ENCODE measurements at places on chromosomes 3 and 15.

DNA sequence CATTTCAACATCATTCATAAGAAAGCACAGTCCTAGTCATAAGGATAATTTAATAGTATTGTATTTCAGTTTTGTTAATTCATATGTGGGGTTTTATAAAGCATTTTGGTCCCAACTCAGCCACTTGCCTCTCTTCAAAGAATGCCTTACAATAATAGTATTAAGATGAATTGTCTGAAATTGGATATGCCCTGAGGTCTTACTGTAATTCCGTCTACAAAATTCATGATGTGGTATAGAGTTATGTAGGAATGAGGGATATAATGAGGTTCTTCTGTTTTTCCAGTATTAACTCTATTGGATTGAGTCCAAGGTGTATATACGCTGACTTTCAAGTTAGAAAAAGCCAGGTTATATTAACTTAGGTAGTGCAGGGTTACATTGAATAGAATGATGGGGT, 177.0 kb downstream of the GOLIM4 start:
- no peak for DNase-seq

- no peak for DNase-seq
Observed at GRCh38 chr3:35120026-35120425, 519.3 kb upstream of the ARPP21 start.

- DNase-seq: no peak
Observed at GRCh38 chr3:124774327-124774718, 44.1 kb downstream of the UMPS start.

- DNase-seq: no peak
Observed at GRCh38 chr3:153001210-153002078, 160.6 kb upstream of the RAP2B start.

GRCh38 chr15:38153781-38154180, 98.9 kb upstream of the SPRED1 start:
- DNase-seq: no peak

GRCh38 chr3:197511853-197512635, 43.7 kb downstream of the BDH1 start:
- no peak for DNase-seq

DNA sequence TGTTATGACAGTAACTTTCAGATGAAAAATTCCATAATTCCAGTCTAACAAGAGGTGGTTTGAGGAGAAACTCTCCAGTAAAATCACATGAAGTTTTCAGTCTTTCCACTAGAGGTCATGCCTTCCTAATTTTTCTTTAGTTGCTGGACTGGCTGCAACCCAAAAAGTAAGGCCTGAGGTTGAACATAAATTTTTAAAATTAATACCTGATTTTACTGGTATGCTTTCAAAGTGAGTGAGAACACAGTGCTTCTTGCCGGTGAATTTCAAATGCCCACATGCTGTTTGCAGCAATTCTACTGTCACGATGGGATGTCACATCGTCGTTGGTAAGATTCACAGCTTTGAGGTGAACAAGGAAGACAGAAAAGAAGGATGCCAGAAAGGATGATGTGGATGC, 89.0 kb upstream of the FGF12 start:
- peak; percentile 39 for DNase-seq

DNA sequence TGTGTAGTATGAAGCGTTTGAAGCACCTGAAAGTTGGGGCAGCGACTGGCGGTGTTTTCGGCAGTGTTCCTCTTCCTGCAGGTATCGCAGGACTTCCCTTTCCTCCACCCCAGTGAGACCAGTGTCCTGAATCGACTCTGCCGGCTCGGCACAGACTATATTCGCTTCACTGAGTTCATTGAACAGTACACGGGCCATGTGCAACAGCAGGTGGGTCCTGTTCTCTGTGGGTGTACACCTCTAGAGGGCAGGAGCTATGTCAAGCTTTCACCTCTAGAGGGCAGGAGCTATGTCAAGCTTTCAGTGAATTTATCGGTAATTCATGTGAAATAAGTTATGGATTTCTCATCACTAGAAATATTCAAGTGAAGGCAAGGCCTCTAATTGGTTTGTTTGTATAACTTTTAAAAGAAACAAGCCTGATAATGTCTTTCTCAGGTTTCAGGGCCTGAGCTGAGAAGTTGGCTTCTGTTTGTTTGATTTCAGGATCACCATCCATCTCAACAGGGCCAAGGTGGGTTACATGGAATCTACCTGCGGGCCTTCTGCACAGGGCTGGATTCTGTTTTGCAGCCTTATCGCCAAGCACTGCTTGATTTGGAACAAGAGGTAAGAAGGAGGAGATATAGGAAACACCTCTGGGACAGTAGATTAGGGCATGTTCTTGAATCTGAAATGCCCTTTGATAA, 5.3 kb downstream of the TUBGCP4 start:
- peak; percentile 2 for DNase-seq

- no peak for DNase-seq
Observed at GRCh38 chr3:63167113-63167512, 111.0 kb upstream of the SYNPR start.

DNA sequence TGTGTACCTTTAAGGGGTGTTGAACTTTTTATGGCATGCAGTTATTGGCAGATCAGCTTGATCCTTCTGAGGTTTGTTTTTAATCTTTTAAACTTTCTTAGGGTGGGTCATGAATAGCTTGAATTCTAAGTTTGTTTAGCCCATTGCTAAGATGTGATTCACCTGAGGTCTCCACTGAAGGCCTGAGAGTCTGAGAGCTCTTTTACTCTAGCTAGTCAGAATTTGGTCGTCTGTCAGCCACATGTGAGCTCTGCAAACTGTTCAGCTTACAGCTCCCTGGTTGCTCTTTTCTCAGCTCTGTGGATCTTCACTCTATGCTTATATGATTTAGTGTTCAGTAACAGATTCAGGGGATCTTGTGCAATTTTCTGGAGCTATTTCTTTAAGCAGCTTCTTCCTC, 161.3 kb downstream of the ABHD5 start:
- no peak for DNase-seq

DNA sequence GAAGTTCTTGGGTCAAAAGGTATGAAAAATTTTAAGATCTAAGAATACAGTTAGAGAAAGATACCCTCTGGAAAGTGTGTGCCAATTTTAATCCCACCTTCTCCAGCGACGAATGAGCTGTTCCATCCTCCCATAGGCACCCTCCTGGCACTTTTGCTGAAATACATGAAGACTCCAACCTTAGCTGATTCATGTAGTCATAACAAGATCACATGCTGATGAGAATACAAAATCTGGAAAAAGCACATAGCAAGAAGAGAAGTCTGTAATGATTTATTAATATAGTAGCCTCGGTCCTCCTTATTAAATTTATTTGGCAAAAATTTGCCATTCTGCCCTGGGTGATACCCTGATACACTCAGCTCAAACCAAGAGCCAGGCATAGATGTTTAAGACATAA, 88.9 kb downstream of the CCR1 start:
- no peak for DNase-seq

DNA sequence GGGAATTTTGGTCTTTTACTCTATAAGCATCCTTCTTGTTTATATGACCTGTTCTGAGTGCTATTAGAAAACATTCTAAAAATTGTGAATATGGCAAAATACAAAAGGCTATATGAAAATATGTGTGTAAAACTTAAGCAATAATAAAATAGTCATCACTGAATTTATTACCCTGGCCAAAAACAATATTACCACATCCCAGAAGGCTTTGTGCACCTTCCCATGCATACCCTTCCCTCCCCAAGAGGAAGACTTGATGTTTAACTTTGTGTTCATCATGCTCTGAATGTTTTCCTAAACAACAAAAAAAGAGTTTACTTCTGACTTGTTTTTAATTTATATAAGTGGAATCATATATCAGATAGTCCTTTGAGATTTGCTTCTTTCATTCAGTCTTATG, 155.1 kb upstream of the TNIK start:
- no peak for DNase-seq

GRCh38 chr3:176141837-176142236, 1055.4 kb downstream of the TBL1XR1 start:
- DNase-seq: no peak
